ENCODE measurements at places on chromosomes 7 and 10.

DNA sequence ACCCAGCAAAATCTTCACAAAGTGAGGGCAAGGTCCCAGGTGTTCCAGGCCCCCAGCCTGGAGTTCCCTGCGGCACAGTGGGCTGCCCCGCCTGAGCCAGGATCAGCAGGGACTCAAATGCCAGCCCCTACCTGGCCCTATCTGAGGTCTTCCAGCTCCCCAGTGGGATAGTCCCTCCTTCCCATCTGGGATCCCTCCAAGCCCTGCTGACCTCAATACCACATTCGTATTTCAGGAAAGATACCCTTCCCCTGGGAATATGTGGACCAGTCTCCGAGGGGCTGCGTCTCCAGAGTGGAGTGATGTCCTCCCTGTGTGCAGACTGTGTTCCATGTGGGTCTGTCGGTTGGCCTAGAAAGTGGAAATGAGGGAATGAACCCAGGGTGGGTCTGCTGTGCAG, 40.9 kb downstream of the ELFN1 start:
- no peak for DNase-seq

DNA sequence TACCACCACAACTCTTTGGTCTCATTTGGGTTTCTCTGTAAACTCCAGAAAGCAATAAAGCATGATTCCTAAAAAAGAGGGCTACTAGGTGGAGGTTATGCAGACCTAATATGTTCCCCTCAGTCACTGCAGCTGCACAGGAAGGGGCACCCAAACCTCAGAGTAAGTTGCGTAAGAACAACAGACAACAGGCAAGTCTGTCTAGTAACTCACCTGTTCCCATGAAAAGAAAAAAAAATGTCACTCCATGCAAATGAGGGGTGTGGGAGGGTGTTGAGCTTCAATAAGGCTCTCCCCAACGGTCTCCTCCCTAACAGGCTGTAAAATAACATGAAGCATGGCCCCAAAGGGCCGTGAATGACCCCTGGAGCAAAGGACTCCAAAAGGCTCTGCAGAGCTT, 461.4 kb downstream of the KCNMA1 start:
- DNase-seq, result no peak

DNA sequence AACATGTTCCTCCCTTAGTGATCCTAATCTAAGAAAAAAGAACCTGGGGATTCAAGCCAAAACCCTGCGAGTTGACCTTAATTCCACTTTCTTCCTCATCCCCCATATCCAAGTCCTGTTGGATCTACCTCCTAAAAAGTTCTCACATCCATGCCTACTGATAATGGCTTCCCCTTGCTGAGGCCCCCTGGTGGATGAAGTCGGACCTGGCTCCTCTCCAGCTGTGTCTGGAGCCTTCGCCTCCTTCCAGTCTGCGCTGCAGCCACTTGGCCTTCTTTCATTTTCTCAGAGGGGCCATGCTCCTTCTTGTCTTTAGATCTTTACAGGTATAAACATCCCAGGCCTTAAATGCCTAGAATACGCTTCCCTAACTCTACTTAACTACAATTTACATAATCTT, 8.1 kb downstream of the PDE1C start:
- peak; percentile 24 for DNase-seq

- DNase-seq, result no peak
Observed at GRCh38 chr10:82961864-82962263, 1086.9 kb downstream of the NRG3 start.

- DNase-seq, result no peak
Observed at GRCh38 chr10:71644307-71645180, 75.0 kb downstream of the C10orf105 start.

- DNase-seq, result no peak
Observed at GRCh38 chr10:82924711-82925110, 1049.7 kb downstream of the NRG3 start.

DNA sequence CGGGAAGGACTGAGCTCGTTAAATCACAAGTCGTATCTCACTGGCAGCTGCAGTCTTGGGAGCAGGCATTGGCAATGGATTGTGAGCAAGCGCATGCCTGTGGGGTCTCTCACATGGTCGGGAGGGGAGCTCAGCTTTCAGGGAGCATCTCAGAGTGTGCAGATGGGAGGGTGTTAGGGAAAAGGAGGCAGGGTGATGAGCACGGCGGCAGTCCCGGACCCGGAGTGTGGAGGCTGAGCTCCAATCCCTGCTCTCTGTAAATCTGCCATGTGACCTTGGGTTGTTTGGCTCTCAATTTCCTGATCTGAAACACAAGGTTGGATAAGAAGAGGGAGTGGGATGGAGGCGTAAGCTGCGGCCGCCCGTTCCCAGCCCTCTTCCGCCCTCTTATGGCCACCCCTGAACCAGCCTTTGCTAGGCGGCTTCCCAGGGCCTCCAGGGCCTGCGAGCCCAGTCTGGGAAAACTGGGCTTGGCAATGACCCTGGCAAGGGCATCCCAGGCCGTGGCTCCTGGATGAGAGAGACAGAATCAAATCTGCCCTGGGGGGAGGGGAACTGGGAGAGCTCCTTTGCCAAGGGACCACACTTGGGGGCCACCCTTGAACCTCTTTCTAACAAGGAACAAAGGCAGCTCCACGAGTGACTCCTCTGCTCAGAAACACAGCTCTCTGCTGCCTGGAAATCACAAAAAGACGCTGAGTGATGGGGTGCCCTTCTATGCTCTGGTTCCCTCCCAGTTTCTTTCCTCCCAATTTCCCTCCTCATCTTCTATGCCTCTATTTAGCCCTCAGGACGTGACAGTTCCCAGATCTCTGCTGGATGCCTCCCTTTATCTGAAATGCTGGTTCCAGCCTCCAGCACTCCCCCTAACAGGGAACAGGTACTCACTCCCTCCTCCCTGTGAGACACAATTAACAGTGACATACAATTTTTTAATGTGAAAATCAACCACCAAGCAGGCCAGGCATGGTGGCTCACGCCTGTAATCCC, 41.7 kb upstream of the LOXL4 start:
- no peak for DNase-seq

- DNase-seq, result no peak
Observed at GRCh38 chr7:44768628-44769371, 20.2 kb downstream of the ZMIZ2 start.

GRCh38 chr7:151456782-151457181, 16.8 kb upstream of the CRYGN start:
- DNase-seq, result no peak

GRCh38 chr7:35380739-35381224, 126.9 kb upstream of the TBX20 start:
- DNase-seq, result no peak

DNA sequence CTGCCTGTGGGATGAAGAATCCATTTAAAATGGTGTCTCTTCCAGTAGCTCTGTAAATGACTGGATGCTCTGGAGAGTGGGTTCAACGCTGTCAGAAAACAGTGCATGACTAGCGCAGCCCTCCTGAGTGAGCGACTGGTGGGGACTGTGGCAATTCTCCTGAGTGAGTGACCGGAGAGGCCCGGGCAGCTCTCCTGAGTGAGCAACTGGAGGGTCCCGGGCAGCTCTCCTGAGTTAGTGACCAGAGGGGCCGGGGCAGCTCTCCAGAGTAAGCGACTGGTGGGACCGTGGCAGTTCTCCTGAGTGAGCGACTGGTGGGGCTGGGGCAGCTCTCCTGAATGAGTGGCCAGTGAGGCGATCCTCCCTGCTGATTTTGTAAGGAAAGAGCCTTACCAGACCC, 85.5 kb downstream of the WDR37 start:
- no peak for DNase-seq

Measured in NCI-H1105 treated with DMSO at 0.1 percent for 48 hours (cell line).